NCI-H2107 (cell line): ENCODE measurements at places on chromosomes 13 and 19.
A peak's percentile ranks its signal among the peaks of the same experiment; 100 is the strongest.

DNA sequence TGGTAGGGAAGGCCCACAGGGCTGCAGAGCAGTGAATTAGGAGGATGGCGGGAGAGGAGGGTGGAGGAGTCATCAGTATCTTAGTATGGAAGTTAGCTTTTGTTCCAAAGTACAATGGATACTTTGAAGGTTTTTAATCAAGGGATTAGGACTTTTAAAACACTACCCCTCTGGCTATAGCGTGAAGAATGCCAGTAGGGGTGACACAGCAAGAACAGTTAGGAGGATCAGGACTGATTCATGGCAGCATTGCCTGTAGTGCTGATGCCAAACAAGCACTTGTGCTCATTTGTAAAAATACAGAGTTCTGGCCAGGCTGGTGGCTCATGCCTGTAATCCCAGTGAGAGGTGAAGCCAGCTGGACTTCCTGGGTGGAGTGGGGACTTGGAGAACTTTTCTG lies 46.2 kb downstream of the SKA3 start:
- no peak for DNase-seq

DNA sequence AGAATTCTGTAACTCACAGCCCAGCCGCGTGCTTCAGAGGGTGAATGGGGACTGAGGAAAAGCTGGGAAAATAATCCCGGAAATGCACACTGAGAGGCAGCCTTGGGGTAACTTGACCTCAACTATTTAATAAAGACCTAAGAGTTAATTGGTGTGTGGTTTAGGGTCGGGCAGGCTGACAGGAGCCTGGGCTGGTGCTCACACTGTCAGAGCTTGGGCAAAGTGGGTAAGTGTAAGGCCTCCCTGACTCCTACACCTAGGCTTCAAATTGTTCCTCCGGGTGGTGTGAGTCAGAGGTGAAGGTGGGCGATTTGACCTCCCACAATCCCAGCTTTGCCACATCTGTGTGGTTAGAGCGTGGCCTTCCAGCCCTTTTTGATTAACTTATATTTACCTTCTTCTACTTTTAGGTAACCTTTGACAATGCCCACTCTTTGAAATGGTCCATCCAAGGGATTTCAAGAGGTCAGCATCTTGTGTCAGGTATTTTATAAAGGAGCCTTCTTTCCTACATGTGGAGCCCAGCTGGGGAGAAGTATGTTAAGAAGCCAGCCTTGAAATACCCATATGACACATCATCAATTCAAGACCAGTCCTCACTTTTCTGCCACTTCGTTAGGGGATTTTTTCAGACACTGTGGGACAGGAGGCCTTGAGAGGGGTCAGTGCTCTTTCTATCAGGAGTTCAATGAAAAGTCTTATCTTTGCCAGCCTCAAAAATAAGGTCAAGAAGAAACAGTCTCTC lies 114.2 kb downstream of the NUFIP1 start:
- DNase-seq: peak; percentile 7

- no peak for DNase-seq
These were observed 9.7 kb upstream of the CNOT3 start for GRCh38 chr19:54127688-54128440.

GRCh38 chr13:114077933-114078325 lies 54.5 kb downstream of the RASA3 start:
- DNase-seq: no peak

DNA sequence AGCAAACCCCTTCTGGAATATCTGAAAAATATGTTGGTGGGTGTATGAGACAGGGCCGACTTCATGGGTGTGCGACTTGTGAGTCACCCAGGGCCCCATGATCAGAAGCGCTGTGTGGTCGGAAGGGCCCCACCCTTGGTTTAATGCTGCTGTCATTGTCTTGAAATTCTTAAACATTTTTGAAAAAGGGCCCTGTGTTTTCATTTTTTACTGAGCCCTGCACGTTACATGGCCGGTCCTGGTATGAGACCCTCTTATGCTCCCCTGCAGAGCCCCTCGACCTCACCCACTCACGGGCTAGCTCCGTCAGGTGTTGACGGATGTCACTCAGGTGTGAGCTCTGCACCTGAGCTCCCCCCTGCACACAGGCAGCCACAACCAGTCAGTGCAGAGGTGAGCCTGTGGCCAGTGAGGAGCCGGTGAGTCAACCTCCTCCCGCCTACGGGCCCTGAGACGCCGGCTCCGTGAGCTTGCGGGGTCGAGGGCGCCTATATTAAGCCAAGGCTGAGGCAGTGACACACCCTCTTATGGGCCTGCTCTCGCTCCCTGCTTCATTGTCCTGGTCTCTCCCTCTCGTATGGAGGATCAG lies 27.7 kb downstream of the GADD45B start:
- no peak for DNase-seq
